Esophagus squamous epithelium (tissue), 5 donors: ENCODE measurements at places on chromosomes 2 and 18.

- H3K36me3 ChIP-seq: no peaks in the 10 kb centered on the region
- no peak overlapping the region for H3K4me3 ChIP-seq
- DNase-seq: no peak
- H3K4me1 ChIP-seq: peaks cover 57% of the 10 kb centered on the region
Observed at GRCh38 chr2:47079515-47080412, 75.3 kb downstream of the STPG4 start.

DNA sequence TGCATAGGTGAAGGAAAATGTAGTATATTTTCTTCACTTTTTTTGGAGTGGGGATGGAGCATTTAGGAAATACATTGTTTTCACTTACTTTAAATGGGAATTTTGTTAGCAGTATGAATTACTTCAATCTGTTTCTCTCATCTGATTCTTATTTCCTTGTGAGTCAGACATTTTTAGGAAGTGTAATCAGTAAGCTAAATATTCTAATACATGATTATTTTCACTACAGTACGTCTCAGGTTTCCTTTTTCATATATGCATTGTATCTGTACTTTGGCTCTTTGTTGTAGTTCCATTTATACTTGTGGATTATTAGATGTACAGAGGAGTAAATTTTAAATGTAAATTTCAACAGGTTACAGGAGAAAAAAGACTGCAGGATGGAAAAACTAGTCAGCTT, 27.9 kb downstream of the GPD2 start:
- H3K4me3 ChIP-seq: no peak overlapping the region
- no peak for DNase-seq
- peaks cover 82% of the 10 kb centered on the region for H3K4me1 ChIP-seq
- no peak overlapping the region for H3K27ac ChIP-seq

DNA sequence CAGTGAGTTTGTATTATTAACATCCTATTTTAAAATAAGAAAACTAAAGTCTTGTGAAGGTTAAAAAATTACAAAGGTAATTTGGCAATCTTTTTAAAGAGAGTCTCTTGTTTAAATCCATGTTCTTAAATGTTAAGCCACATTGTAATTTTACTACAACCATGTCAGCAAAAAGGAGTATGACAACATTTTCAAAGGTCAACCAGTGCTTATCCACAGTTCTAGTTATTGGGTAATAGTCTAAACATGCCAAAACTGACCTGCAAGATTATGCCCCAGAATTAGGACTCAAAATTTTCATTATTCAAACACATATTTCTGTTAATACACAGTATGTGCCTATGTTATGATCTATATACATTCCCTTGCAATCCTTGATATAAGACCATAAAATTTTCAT, 1312.6 kb upstream of the CHAC2 start:
- no peak for DNase-seq
- no peak overlapping the region for H3K27ac ChIP-seq
- no peaks in the 10 kb centered on the region for H3K36me3 ChIP-seq
- H3K27me3 ChIP-seq: no peaks in the 10 kb centered on the region

- H3K4me1 ChIP-seq: no peaks in the 10 kb centered on the region
- no peaks in the 10 kb centered on the region for H3K36me3 ChIP-seq
- no peaks in the 10 kb centered on the region for H3K27me3 ChIP-seq
- DNase-seq: no peak
- H3K4me3 ChIP-seq: no peak overlapping the region
Observed at GRCh38 chr2:149421791-149422190, 91.4 kb downstream of the LYPD6 start.

- peaks cover 31% of the 10 kb centered on the region for H3K4me1 ChIP-seq
- no peak for DNase-seq
- H3K4me3 ChIP-seq: no peak overlapping the region
- no peaks in the 10 kb centered on the region for H3K27me3 ChIP-seq
- H3K27ac ChIP-seq: no peak overlapping the region
- H3K36me3 ChIP-seq: no peaks in the 10 kb centered on the region
Observed at GRCh38 chr2:73172963-73173362, 29.4 kb upstream of the NOTO start.

DNA sequence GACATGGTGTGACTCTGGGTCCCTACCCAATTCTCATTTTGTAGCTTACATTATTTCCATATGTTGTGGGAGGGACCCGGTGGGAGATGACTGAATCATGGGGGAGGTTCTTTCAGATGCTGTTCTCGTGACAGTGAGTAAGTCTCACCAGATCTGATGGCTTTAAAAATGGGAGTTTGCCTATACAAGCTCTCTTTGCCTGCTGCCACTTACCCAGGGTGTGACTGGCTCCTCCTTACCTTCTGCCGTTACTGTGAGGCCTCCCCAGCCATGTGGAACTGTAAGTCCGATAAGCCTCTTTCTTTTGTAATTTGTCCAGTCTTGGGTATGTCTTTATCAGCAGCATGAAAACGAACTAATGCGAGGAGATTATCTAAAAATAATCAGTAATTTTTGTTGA, 1683.2 kb upstream of the SLC39A10 start:
- DNase-seq: no peak
- H3K27ac ChIP-seq: no peak overlapping the region
- no peaks in the 10 kb centered on the region for H3K27me3 ChIP-seq
- no peaks in the 10 kb centered on the region for H3K36me3 ChIP-seq

DNA sequence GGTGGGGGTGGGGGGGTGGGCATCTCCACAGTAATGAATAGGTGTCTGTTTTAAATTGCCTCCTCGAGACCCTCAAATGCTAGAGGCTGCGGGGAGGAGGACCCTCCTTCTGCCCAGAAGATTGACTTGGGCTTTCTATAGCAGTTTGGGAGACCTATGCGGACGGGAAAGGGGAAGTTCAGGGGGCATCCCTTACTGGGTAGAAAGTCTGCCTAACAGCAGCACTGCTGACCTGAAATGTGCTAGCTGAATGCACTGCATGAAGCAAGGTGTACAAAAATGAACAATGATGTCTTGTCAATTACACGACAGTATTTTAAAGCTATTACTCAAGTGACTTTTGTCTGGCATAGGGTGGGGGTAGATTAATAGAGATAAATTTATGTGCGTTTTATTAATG, 2.5 kb downstream of the DCC start:
- H3K27me3 ChIP-seq: no peaks in the 10 kb centered on the region
- no peaks in the 10 kb centered on the region for H3K4me1 ChIP-seq
- H3K27ac ChIP-seq: no peak overlapping the region
- no peak for DNase-seq
- H3K4me3 ChIP-seq: no peak overlapping the region

DNA sequence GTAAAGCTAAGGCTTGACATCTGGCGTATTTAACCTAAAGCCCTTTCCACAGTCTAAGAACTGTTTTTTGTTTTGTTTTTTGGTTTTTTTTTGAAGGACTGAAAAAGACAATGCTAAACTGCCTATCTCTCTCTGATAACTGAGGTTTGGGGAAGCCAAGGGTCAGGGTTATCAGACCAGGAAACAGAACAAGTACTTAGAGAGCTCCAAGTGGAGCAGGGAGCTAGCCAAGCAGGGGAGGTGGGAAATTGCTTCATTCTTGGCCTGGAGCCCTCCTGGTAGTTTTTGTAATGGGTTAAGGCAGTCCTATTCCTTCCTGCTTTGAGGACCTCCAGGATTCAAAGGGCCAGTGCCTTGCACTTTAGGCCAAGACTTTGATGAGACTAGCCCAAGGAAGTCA, 154.3 kb upstream of the LTBP1 start:
- H3K27me3 ChIP-seq: no peaks in the 10 kb centered on the region
- no peak overlapping the region for H3K27ac ChIP-seq
- H3K4me1 ChIP-seq: no peaks in the 10 kb centered on the region
- no peak overlapping the region for H3K4me3 ChIP-seq

DNA sequence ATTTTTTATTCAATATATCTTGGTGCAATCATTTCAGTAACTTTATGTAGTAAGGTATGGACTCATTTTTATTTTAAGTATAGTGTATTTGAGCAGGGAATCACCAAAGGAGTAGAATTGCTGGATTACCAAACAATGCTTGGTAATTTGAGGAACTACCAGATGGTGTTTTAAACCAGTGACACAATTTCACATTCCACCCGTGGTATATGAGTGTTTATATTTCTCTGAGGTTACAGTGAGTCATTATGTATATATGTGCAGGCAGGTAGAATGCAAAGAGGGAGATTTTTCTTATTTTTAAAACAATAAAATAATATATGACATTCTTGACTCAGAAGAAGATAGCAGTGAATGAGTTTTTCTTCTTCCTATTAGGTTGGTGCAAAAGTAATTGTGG, 596.9 kb downstream of the DCC start:
- no peaks in the 10 kb centered on the region for H3K36me3 ChIP-seq
- no peak overlapping the region for H3K4me3 ChIP-seq
- no peaks in the 10 kb centered on the region for H3K27me3 ChIP-seq
- no peaks in the 10 kb centered on the region for H3K4me1 ChIP-seq

- H3K27me3 ChIP-seq: no peaks in the 10 kb centered on the region
- no peak for DNase-seq
- H3K4me1 ChIP-seq: no peaks in the 10 kb centered on the region
- no peaks in the 10 kb centered on the region for H3K36me3 ChIP-seq
Observed at GRCh38 chr2:21269382-21269781, 145.6 kb downstream of the TDRD15 start.

- H3K27me3 ChIP-seq: no peaks in the 10 kb centered on the region
- H3K36me3 ChIP-seq: no peaks in the 10 kb centered on the region
- H3K4me1 ChIP-seq: no peaks in the 10 kb centered on the region
- H3K4me3 ChIP-seq: no peak overlapping the region
Observed at GRCh38 chr18:43671431-43671830, 394.1 kb upstream of the SYT4 start.

GRCh38 chr2:130825966-130826253, 10.8 kb upstream of the ARHGEF4 start:
- peaks cover 4% of the 10 kb centered on the region for H3K27me3 ChIP-seq
- DNase-seq: no peak
- peaks cover 42% of the 10 kb centered on the region for H3K4me1 ChIP-seq
- H3K4me3 ChIP-seq: no peak overlapping the region
- no peaks in the 10 kb centered on the region for H3K36me3 ChIP-seq

GRCh38 chr2:217479566-217479965, 523.2 kb downstream of the TNS1 start:
- no peak overlapping the region for H3K4me3 ChIP-seq
- H3K27me3 ChIP-seq: no peaks in the 10 kb centered on the region
- DNase-seq: no peak
- H3K4me1 ChIP-seq: no peaks in the 10 kb centered on the region
